ENCODE measurements at places on chromosomes 1 and 21.

- peak; percentile 84 for DNase-seq
Observed at GRCh38 chr1:43329995-43330751, 7.4 kb upstream of the MPL start.

GRCh38 chr1:219085988-219086387, 87.7 kb upstream of the LYPLAL1 start:
- DNase-seq: peak; percentile 44

DNA sequence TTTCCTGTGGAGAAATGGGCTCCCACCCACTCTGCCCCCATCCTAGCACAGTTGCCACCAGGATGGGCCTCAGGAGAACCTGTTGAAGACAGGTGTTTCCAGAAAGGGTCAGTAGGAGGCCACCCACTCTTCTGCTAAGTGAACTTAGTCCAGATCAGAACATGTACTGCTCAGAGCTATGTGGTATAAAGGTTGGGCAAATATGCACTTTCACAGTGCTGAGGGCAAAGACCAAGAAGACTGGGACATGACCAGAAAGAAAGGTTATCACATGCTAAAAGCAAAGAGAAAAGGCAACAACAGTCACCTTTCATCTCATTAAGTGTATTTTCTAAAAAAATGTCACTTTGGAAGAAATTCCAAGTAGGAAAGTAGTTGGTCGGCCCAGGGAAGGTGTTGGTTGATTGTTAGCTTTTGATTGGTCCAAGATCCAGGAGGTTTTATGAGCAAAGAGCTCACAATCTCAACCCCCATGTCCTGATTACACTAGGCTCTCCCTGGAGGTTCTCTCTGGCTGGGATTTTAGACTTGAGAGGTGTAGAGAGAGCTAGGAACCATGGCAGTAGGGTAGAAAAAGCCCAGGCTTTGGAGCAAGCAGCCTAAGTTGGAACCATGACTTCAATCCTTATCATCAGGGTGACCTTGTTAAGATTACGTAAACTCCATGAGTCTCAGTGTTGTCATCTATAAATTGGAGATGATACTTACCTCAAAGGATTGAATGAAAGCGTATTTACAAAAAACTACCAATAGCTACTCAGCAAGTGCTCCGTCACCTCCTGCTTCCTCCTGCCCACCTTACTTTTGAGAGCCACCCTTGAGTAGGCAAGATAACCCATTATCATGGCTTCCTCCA, 102.6 kb downstream of the GLUL start:
- no peak for DNase-seq

- DNase-seq: peak; percentile 61
Observed at GRCh38 chr1:162876751-162877150, 15.8 kb upstream of the CCDC190 start.

- no peak for DNase-seq
Observed at GRCh38 chr1:96508233-96508632, 213.4 kb upstream of the PTBP2 start.

DNA sequence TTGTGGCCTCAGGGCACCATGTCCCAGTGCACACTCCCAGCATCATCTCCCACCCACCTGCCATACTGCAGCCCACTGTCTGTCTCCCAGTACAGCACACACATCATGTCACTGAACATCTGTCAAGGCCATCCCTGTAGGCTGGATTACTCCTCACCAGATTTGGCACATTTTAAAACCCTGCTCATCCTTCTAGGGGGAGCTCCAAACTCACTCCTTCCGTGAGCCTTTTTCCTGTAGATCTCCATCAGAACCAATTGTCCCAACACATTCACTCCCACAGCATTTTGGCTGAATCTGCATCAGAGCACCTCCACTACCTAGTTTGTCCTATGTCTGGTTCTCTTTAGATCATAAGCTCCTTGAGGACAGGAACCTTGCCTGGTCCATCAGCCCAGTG, 58.6 kb upstream of the GRIK3 start:
- no peak for DNase-seq

DNA sequence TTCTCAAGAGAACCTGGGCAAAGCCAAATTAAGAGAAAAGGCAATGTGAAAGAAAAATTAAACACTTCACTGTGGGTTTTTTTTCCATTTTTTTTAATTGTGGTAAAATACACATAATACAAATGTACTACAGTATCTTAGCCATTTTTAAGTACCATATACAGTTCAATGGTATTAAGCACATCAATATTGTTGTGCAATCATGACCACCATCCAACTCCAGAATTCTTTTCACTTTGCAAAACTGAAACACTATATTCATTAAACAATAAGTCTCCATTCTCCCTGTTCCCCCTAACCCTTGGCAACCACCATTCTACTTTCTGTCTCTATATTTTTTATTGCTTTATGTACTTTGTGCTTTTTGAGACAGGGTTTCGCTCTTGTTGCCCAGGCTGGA, 17.8 kb upstream of the OTUD7B start:
- no peak for DNase-seq

GRCh38 chr1:84776639-84777038, 86.4 kb upstream of the SSX2IP start:
- peak; percentile 63 for DNase-seq
